Upper lobe of right lung (tissue), 1 donor: ENCODE measurements at places on chromosomes 6 and 20. TPM values are rescaled to one million over a fixed set of nuclear protein-coding genes. Genes with fewer than 3 reads are reported as not detected.

GRCh38 chr6:2791450-2791974 is 26.3 kb downstream of the WRNIP1 start:
- DNase-seq = no peak
- H3K36me3 ChIP-seq = peaks cover 8% of the 10 kb centered on the region
- H3K27me3 ChIP-seq = no peaks in the 10 kb centered on the region
- peak overlapping the region; percentile 56 for H3K27ac ChIP-seq
- no peak overlapping the region for H3K4me3 ChIP-seq
- peaks cover 25% of the 10 kb centered on the region for H3K4me1 ChIP-seq

DNA sequence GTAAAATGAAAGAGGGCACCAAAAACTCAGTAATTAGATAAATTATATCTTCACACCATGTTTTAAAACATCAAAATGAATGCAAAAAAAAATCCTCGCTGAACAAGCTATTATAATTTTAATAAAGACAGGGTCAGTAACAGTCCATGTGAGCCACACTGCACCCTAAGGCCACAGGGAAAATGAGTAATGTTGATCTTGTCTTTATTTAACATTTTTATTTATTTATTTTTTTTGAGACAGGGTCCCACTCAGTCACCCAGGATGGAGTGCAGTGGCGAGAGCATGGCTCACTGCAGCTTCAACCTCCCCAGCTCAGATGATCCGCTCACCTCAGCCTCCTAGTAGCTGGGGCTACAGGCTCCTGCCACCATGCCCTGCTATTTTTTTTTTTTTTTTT is 8.7 kb upstream of the NFATC2 start:
- no peaks in the 10 kb centered on the region for H3K36me3 ChIP-seq
- no peak overlapping the region for H3K4me3 ChIP-seq
- no peaks in the 10 kb centered on the region for H3K27me3 ChIP-seq
- H3K27ac ChIP-seq = no peak overlapping the region
- no peak for DNase-seq

- H3K4me1 ChIP-seq = no peaks in the 10 kb centered on the region
- H3K36me3 ChIP-seq = no peaks in the 10 kb centered on the region
- H3K4me3 ChIP-seq = no peak overlapping the region
- DNase-seq = no peak
Observed at GRCh38 chr6:120352491-120352890, 981.8 kb downstream of the TBC1D32 start.

Gene RFX6
- not detected for total RNA-seq

- no peaks in the 10 kb centered on the region for H3K36me3 ChIP-seq
- no peaks in the 10 kb centered on the region for H3K4me1 ChIP-seq
- no peaks in the 10 kb centered on the region for H3K27me3 ChIP-seq
- no peak overlapping the region for H3K27ac ChIP-seq
Observed at GRCh38 chr6:51654647-51655046, 432.8 kb downstream of the PKHD1 start.

DNA sequence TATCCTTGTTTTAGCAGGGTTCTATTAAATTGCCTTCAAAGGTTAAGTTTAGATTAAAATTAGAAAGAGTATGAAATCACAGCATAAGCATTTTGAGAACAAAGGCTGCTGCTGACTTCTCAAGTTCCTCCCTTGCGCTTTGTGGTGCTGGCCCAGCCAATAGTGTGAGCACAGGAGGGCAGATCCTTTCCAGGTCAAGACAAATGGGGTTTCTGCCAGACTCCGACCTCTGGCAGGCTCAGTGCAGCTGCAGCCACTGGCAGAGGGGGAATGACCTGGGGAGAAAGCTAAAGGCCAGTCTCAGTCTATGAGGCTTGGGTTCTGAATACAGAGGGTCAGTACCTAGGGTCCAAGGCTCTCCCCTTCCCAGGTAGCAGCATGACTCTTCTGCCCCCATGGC is 27.0 kb downstream of the CLIC5 start:
- no peak overlapping the region for H3K27ac ChIP-seq
- H3K36me3 ChIP-seq = no peaks in the 10 kb centered on the region
- no peaks in the 10 kb centered on the region for H3K4me1 ChIP-seq
- H3K27me3 ChIP-seq = no peaks in the 10 kb centered on the region

DNA sequence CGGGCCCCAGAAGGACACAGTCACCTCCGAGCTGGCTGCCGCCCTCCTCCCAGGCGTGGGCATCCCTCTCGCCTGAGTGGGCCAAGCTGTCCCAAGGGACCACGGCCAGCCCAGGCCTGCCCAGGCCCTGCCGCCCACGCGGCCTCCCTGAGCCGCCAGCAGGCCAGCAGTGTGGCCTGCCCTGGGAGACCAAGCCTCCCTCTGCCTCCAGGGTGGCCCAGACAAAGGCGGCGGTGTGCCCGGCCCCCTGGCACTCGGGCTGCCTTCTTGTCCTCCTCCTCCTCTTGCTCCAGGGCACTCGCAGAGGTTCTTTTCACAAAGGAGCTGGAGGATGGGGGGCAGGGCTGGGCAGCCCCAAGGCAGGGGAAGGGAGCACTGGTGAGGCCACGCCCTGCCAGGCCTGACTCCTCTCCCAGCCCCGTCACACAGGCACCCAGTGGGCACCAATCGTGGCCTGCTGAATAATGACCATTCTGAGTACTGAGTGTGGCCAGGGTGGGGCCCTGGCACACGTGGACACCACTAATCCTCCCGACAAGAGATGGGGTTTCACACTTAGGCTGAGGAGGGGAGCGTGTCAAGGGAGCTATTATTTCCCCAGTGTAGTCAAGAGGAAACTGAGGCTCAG is 25.3 kb downstream of the NOL4L start:
- H3K27me3 ChIP-seq = peaks cover 20% of the 10 kb centered on the region
- no peaks in the 10 kb centered on the region for H3K4me1 ChIP-seq
- no peaks in the 10 kb centered on the region for H3K36me3 ChIP-seq
- no peak overlapping the region for H3K27ac ChIP-seq
- DNase-seq = no peak

GRCh38 chr20:49612127-49612738 is 44.3 kb upstream of the PTGIS start:
- H3K27ac ChIP-seq = no peak overlapping the region
- H3K4me3 ChIP-seq = no peak overlapping the region
- no peak for DNase-seq
- H3K27me3 ChIP-seq = no peaks in the 10 kb centered on the region
- H3K36me3 ChIP-seq = no peaks in the 10 kb centered on the region

Gene HCRTR2
- not detected for total RNA-seq

- H3K4me1 ChIP-seq = peaks cover 4% of the 10 kb centered on the region
- H3K36me3 ChIP-seq = no peaks in the 10 kb centered on the region
- peaks cover 15% of the 10 kb centered on the region for H3K27me3 ChIP-seq
- H3K27ac ChIP-seq = no peak overlapping the region
- no peak for DNase-seq
Observed at GRCh38 chr6:1591243-1591642, 18.5 kb upstream of the FOXC1 start.

- H3K36me3 ChIP-seq = no peaks in the 10 kb centered on the region
- no peaks in the 10 kb centered on the region for H3K4me1 ChIP-seq
- H3K4me3 ChIP-seq = no peak overlapping the region
- no peak for DNase-seq
- H3K27ac ChIP-seq = no peak overlapping the region
Observed at GRCh38 chr6:96907498-96907897, 9.8 kb upstream of the NDUFAF4 start.
